Nucleus accumbens (tissue), 56 donors: ENCODE measurements at places on chromosomes 5 and 9.

GRCh38 chr5:68087866-68088265 lies 127.7 kb upstream of the PIK3R1 start:
- DNase-seq: no peak

DNA sequence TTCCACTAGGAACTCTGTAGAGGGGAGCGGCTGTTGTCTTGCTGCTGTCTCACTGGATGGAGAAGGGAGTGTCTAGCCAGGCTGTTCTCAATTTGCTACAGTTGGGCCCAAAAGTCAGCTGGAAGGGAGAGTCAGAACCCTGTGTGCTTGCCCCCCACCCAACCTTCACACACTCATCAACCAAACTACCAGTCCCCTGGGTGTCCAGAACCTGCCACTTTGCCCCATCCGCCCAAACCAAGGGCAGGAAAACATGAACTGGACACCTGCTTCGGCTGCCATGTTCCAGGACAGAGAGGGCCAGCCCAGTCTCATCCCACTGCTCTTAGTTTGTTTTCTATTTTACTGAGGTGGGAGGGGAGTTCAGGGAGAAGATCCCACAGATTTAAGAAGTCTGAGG lies 82.1 kb downstream of the S1PR3 start:
- no peak for DNase-seq

- DNase-seq: no peak
Measured at GRCh38 chr5:135360278-135361274, 38.5 kb downstream of the MACROH2A1 start.

DNA sequence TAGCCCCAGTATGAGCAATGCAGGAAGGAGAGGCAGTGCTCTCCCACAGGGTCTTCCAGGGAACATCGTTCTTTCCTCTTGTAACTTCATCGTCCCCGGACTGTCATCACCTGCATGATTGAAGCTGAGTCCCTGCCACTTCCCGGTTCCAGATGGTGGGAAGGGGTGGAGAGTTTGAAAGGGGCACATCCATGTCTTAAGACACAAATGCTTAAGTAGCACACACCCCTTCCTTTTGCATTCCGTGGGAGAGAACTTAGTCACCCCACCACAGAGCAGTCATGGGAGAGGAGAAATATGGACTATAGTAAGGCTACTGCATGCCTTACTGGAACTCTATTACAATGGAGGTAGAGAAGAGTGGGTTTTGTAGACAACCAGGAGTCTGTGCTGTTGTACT lies 165.3 kb upstream of the GAS1 start:
- no peak for DNase-seq

GRCh38 chr5:64759960-64760660 lies 8.4 kb downstream of the SREK1IP1 start:
- DNase-seq: no peak

GRCh38 chr9:90198956-90199355 lies 443.7 kb downstream of the DIRAS2 start:
- DNase-seq: no peak

GRCh38 chr5:141799507-141800167 lies 78.6 kb downstream of the PCDH1 start:
- no peak for DNase-seq

- DNase-seq: no peak
Measured at GRCh38 chr5:52830650-52831049, 42.9 kb downstream of the ITGA1 start.

- DNase-seq: no peak
Measured at GRCh38 chr5:33059081-33059480, 348.0 kb downstream of the NPR3 start.

DNA sequence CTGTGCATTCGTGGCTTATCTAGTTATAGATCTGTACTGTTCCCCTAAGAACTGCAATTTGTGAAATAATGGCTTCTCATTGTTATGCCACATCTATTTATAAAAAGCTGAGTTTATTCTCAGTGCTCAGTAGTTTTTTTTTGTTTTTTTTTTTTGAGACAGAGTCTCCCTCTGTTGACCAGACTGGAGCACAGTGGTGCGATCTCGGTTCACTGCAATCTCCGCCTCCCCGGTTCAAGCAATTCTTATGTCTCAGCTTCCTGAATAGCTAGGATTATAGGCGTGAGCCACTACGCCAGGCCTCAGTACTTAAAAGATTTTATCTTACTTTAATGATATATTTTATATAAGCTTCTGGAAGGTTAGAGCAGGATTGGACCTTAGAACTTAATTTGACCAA lies 19.0 kb downstream of the SEC61B start:
- no peak for DNase-seq

GRCh38 chr5:150255659-150256409 lies 33.7 kb downstream of the CAMK2A start:
- DNase-seq: no peak

DNA sequence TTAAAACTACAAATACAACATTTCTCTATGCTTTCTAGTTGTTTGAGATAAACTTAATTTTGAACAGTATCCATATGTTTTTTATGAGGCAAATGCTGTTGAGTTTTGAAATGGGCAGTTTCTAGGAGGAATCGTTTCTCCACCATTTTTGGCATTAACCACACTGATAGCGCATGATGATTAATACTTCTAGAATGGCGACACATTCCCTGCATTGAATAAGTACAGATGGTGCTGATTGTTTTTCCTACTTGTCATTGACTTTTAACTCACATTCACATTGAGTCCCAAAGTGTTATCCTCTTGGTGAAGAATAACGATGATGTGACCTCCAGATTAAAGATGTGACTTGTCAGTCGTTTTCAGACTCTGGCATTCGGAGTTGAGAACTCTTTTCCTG lies 6.5 kb upstream of the CCDC192 start:
- no peak for DNase-seq

DNA sequence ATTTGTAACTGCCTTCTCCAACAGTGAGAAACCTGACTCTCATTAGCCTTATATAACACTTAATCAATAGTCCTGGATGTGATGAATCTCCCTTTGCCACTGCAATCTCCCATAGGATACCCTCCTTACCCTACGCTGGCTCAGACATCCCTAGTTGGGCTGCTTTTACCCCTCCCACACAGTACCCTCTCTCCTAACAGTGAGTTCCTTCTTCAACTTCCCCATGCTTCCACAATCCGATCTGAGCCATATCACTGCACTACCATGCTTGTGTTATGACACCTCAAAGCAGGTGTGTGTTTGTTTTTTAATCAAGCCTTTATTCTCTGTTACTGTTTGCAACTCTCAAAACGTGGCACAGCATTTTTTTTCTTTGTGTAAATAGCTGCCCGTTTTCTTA lies 60.5 kb upstream of the C9orf72 start:
- DNase-seq: no peak

DNA sequence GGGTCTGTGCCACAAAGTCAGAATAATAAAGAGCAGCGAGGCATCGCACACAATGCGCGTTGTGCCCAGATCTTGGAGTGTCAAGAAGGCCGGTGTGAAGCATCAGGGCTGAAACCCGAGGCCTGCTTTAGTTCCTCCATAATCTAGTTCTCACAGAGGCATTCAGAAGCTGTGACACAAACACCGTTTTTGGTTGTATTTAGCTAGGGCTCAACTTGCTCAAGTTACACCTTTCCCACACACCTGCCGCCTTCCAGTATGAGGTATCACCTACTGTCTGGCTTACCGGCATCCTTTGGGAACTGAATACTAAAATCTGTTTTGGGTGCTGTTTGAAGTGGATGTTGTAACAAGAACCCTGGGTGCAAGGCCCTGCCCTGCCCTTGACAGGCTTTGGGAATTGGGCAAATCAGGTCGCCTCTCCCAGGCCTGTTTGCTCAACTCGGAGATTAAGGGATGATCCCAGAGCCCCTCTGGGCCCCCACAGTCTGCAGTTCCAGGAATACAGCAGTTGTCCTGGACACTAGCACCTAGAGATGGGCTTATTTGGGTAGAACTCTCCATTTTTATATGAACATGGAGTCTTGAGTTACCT lies 27.0 kb downstream of the SLC25A25 start:
- DNase-seq: no peak

DNA sequence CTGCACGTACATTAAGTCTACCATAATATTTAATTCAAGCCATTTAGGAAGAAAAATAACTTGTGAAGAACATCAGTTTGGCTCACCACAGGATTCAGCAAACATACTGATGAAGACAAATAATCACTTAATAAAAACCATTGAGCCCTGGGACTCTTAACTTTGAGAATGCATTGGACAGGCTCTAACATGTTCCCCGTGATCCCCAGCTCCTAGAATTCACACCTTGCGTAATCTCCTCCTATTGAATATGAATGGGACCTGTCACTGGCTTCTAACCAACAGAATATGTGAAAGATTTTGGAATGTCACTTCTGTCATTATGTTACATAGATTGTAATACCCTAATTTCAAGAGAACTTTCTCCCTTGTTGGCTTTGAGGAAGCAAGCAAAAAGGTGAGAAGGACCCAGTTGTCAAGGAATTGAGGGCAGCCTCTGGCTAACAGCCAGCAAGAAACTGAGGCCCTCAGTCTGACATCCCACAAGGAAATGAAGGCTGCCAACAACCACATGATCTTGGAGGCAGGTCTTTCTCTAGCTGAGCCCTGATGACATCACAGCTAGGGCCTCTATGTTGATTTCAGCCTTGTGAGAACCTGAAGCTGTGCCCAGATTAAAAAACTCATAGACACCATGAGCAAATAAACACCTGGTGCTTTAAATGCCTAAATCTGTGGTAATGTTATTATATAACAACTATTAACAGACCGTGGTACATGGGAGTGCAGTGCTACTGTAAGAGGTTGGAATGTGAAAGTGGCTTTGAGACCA lies 433.2 kb downstream of the SEMA5A start:
- no peak for DNase-seq

GRCh38 chr9:136950656-136951276 lies 1.3 kb upstream of the LCN12 start:
- no peak for DNase-seq

DNA sequence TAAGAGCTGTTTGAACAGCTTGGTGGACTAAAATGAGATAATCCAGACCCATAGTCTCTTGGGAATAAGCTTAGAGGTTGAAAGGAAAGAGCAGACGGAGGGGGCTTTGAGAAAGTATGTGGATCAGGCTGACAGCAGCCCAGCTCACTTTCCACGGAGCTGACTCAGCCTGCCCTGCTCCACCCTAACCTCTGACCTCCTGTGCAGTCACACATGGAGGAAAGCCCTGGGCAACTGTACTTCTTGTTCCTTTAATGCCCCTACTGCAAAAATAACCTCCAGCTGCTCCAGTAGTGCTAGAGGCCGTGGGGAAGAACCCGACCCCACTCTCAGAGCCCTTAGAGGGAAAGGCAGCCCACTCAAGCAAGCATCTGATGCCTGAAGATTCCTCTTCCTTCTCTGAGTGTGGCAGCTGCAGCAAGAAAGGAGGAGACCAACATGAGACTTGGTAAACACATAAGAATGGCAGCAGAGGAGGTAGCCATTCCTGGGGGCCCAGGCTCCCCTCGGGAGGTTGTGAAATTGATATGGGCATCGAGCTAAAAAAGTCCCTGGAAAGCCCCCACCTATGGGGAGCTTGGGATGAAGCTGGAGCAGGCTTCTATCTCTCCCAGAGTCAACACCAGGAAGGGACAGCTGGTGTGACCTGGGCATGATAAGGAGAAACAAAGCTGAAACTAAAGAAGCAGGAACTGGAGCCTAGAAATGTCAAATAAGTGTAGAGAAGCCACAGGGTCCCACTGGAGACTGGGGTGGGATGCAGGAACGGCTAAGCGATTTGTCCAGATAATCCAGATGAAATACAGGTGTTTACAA lies 204.3 kb downstream of the PIK3R1 start:
- DNase-seq: no peak

DNA sequence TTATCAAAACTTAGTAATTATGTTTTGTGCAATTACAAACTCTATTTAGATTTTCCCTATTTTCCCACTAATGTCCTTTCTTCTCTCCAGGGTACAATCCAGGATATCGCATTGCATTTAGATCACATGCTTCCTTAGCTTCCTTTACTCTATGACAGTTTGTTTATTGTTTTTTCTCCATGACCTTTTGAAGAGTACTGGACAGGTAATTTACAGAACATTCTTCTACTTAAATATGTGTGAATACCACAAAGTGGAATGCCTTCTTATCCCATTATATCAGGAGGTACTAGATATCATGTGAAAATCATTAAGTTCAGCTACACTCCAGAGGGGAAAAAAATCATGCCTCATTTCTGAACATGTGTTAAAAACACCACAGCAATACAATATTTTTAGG lies 776.6 kb upstream of the CDH9 start:
- DNase-seq: no peak

DNA sequence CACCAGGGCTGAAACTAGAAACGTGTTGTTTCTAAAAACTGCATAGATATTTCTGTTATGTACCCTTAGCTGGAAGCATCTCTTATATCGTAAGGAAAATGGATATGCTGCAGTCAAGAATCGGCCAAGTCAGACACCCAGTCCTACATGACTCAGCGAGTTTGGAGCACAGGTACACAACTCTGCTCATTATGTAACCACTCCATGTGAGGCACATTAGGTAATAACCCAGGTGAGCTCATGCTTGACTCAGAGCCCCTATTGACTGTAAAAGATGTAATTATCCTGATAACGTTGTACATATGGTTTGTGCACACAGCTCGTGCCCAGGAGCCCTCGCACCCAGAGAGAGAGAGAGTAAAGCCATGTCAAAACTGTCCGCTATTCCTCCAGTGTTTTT lies 593.7 kb upstream of the ACO1 start:
- no peak for DNase-seq

DNA sequence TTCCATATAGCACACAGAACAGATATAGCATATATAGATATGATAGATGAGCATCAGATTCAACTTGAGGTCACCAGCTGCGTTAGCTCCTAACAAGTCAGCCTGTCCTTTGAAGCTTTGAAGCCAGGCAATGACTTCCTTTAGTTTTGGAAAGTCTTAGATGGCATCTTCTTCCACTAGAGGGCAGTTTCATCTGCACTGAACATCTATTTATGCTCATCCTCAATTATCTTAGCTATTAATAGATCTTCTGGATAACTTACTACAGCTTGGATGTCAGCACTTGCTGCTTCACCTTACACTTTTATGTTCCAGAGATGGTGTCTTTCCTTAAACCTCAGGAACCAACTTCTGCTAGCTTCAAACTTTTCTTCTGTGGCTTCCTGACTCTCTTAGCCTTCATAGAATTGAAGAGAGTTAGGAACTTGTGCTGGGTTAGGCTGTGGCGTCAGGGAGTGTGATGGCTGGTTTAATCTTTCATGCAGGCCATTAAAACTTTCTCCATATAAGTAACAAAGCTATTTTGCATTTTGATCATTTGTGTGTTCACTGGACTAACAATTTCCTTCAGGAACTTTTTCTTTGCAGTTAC lies 1401.4 kb downstream of the EFNA5 start:
- no peak for DNase-seq

GRCh38 chr9:3955305-3955687 lies 344.6 kb downstream of the GLIS3 start:
- no peak for DNase-seq

DNA sequence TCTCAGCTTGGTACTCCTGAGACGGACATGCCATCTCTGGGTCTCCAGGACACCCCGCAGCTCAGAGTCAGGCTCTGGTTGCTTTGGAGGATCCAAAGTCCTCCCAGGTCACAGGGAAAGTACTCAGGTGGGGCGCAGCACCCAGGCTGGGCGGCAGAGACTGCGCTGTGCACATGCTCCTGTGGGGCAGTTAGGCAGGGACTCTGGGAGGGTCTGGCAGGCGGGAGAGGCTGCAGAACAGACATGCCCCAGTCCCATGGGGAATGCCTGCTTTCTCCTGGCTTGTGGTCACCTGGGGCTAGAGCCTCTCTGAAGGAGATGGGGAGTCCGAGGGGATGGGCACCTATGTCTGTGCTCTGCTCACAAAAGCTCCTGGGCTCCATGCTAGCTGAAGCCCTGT lies 45.3 kb upstream of the ITGA2 start:
- no peak for DNase-seq
